ENCODE measurements at places on chromosomes 3 and 15.
A peak's percentile ranks its signal among the peaks of the same experiment; 100 is the strongest.

GRCh38 chr15:58407236-58407775 is 24.5 kb upstream of the LIPC start:
- peak; percentile 23 for DNase-seq

DNA sequence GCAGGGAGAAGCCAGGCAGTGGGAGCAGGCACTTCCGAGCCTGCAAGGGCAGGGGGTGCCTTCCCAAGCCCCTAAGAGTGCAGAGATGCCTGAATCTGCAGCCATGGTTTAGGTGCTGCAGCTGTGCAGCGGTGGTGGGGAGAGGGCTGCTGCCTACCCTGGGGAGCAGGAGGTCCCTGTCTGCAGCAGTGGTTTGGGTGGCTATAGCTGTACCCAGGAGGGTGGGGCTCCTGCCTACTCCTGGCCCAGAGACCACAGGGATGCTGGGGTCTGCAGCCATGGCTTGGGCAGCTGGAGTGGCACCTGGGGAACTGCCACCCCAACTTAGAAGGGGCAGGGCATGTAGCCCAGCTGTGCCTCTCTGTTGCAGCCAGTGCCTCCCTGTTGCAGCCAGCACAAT is 488.1 kb upstream of the THBS1 start:
- DNase-seq, result no peak

GRCh38 chr3:126261037-126261436 is 80.7 kb upstream of the ALDH1L1 start:
- DNase-seq, result no peak

DNA sequence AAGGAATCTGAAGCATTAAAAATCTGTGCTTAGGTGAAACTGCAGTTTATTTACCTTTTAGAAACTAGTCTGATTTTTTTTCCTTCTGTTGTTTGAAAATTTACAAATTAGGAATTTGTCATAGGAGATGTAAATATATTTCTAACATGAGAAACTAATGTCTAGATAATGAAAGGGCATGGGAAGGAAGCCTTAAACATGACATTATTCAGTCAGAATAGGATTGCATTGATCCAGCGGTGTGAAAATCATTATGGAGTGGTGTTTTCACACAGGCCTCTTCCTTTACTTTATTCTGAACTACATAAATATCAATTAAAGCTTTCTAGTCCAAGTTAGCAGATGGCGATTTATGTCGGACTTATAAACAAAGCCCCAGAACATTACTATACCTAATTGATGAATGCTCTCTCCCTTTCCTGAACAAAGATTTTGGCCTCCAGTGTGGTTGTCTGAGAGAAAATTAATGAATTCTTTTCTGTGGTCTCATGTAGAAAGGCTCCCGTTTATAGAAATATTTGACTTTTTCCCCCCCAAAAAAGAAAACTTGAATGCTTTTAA is 37.9 kb downstream of the FNDC3B start:
- no peak for DNase-seq

- no peak for DNase-seq
Measured at GRCh38 chr3:71517271-71517791, 66.2 kb downstream of the FOXP1 start.

DNA sequence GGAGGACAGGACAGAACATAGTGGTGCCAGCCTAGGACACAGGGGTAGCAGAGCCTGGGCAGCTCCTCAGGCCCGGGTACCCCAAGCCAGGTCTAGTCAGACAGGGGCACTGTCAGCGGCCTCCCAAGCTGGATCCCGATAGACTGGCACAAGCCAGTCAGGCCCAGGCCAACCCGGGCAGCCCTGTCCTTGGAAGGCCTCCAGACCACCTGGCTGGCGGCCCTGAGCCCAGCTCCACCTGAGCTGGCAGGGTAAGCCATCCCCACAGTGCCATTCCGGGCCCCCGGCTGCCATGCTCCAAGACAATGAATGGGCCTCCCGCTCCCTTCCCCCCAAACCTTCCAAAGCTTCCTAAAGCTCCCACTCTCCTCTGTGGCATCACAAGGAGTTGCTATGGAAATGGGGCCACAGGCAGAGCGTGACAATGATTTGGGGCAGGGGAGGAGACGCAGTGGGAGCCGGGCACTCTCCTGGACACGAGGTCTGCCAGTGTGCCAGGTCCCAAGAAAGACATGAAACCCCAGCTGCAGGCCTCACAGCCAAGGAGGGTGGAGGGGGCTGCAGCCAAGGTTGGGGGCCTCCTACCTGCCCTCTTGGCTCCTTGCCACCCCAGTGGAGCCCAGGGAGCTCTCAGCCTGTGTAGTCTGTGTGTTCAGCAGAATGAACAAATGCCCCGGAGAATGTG is 165.6 kb upstream of the LINGO1 start:
- peak; percentile 90 for DNase-seq

- no peak for DNase-seq
Measured at GRCh38 chr15:91824256-91824655, 29.3 kb upstream of the SLCO3A1 start.

GRCh38 chr3:122000936-122001605 is 21.0 kb downstream of the ILDR1 start:
- no peak for DNase-seq

DNA sequence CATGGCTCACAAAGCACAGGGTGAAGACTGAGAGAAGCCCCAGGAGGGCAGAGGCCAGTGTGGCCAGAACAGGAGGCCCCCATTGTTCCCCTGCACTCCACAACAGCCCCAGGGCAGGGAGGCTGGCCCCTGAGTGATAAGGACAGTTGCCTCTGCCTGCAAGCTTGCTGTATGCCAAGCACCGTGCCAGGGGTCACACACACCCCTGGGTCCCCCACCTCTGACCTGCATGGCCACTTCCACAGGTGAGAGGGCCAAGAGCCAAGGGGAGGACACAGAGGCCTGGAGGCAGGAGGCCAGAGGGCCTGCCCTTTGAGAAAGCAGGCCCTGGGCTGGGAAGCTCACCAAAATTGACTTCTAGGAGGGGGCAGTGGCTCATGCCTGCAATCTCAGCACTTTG is 23.7 kb downstream of the ATRIP start:
- DNase-seq, result no peak

GRCh38 chr3:171494457-171495109 is 34.4 kb upstream of the TNIK start:
- no peak for DNase-seq
